Daoy (cell line): ENCODE measurements at places on chromosomes 12 and 14.

- peak; percentile 68 for DNase-seq
Observed at GRCh38 chr12:4379405-4379804, at the start of gene FGF23. Gene FGF23, minus strand, starts transcription at chr12:4379712. Its CDS starts 130 bp downstream, at chr12:4379582.

DNA sequence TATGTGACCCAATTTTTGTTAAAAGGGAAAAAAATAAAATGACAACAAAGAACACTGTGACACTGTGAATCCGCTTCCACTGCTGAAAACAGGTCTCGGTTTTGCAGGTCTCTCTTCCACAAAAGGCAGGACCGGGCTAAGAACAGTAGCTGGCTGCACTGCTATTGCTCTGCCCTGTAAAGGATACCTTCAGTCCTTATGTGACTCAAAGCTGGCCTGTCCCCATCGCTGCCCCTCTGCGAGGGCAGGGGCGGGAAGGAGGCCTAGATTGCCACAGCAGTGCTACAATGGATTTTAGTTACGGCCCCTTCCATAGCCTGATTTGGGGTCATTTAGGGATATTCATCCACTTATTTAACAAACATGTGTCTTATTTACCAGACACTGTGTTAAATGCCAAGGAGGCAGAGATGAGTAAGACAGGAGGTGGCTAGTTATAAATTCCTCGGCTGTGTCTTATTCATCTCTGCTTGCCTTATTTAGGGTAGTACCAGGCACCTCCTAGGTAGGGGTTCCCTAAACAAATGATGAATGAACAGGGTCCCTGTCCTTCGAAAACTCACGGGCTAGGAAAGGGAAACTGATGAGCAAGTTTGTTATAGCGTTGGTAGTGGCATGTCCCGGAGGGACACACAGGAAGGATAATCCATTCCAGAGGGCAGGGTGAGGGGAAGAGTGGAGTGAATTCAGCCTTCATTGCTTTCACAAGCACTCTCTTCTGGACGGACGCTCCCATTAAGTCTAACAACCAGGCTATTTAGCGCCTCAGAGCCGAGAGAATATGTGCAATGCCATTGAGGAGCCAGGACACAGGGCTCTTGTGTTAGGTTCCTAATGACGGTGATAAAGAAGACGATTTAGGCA is 73.3 kb downstream of the EID3 start:
- no peak for DNase-seq

GRCh38 chr12:47078733-47079467 is 521 bp upstream of the PCED1B start:
- DNase-seq = peak; percentile 71

- no peak for DNase-seq
Observed at GRCh38 chr14:32005628-32006027, 71.5 kb upstream of the ARHGAP5 start.

DNA sequence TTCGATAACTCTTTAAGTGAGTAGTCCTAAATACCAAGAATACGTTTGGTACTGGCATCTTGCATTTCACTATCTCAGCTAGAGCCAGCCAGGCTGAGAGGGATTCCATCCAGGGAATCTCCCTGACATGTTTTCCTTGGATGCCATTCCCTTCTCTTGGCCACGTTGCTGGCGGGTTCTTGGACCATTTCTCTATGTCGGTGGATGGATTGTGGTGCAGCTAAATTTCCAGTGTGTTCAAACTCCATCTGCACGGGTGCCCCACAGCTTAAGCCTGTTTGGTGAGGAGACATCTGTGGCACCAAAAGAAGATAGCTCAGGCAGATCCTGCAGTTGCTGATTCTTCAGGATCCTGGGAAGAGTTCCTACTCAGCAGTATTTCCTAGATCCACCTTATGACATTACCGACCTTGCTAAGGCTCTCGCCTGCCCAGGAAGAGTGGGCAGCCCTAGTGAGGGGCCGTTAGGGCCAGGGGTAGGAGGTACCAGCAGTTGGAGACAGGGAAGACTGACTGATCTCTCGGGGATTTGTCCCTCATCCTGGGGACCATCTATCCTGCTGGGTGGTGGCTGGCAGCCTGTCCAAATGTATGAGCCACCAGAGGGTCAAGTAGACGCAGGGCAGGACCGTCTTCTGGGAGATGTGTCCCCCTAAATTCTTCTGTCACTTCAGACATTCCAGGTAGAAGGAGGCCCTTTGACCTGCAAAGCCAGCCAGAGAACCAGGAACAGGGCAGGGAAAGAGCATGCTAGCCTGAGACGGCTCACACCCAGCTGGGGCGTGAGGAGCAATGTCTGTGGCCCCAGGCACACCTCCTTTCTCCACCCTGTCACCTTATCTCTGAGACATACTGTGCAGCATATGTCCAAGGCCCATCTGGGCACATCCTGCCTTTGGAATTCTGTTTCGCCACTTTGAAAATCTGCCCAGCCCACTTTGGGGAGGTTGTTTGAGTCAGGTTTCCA is 72.6 kb upstream of the CAPRIN2 start:
- no peak for DNase-seq

DNA sequence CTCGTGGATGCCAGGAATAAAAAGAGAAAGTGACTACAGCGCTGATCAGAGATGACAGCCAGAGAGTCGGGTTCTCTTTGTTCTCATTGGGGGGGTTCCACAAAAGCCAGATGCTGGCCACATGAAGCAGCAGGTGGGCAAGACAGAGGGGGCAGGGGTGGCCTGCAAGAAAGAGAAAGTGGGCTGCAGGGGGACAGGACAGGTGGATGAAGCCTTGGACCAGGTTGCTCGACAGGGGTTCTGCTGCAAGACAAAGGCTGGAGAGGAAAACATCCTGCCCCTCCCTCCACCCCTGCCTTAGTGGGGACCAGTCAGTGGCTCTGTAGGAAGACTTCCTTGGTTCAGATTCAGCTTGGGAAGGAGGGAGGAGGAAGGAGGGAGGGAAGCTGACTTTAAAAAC is 126.2 kb downstream of the KSR2 start:
- no peak for DNase-seq

- no peak for DNase-seq
Observed at GRCh38 chr12:24854908-24855307, 94.0 kb downstream of the BCAT1 start.

DNA sequence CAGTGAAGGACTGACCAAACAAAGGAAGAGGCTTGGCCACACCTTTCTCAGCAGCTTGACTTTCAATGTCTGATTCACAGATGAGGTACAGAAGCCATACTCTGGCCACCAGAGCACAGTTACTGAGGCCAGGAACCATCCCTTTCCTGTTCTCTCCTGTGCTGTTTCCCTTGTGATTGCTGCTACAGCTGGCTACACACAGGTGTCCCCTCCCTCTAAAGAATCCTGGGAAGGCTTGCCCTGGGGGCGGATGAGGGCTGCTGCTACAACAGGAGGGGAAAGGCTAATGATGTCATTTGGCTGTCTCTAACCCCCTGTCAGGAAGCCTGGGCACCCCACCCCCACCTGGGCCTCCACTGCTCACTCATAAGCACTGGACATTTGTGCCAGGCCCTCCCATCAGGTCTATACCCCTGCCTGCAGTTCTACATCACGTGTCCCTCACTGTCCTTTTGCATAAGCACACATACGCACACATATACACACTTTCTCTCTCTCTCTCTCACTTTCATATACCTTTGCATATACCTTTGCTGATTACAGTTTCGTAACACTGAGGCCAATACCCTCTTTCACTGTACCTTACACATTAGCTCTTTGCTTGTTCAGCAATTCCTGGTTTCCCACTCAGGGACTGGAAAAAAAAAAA is 41.4 kb downstream of the PRPF40B start:
- DNase-seq = peak; percentile 37

DNA sequence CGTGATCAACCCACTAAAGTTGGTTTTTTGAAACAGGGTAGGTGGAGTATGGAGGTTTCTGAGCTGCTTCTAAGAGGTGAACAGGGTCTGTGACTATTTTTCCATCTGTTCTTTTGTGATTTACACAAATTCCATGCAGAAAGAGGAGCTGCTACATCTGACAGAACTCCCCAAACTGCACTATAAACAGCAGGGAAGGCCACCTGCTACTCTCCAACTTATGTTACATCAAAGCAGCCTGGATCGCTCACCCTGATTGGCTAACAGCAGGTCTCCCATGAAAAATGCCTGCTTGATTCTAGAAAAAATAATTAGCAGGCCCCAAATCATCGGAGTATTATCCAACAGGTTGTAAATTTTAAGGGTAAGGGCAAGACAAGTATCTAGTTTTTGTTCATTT is 282.9 kb upstream of the FLRT2 start:
- DNase-seq = no peak

- DNase-seq = no peak
Observed at GRCh38 chr12:104799458-104799857, 158.6 kb downstream of the SLC41A2 start.

GRCh38 chr14:39773387-39774126 is 341.3 kb upstream of the FBXO33 start:
- no peak for DNase-seq

- DNase-seq = no peak
Observed at GRCh38 chr12:8465301-8465996, 9.7 kb downstream of the CLEC6A start.

DNA sequence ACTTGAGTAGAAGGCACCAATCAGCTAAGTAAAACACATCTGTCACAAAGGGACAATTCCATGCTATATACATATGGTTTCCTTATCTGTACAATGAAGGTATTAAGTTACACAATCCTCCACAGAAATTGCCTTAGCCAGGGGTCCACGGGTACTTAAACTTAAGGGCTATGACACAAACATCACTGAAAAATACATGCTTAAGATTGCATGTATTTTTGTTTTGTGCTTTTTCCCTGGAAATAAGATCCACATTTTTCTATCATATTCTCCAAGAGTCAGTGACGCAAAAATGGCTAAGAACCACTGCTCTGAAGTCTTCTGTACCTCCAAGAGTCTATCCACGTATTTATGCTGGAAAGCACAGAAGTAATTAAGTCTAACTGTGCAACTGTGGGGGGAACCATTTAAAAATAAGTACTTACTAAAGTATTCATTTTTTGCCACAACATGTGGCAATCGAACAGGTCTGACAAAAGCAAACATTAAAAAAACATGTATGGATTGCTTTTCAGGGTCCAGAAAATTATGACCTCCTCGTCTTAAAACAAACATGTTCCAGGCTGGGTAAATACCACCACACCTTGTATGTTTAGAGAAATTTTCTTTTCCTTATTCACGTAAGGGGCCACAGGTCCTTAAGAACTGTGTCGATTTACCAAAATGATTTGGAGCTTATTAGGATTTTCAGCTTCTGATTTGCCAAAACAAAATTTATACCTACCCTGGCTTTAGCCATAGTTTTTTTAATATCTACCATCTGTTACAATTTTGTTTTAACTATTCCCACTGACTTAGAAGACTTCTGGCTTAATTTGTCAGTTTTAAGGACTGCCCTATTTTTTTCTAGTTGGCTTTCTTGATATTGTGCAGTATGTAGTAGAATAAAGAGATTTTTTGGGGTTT is 2.8 kb downstream of the SLC38A2 start:
- no peak for DNase-seq

DNA sequence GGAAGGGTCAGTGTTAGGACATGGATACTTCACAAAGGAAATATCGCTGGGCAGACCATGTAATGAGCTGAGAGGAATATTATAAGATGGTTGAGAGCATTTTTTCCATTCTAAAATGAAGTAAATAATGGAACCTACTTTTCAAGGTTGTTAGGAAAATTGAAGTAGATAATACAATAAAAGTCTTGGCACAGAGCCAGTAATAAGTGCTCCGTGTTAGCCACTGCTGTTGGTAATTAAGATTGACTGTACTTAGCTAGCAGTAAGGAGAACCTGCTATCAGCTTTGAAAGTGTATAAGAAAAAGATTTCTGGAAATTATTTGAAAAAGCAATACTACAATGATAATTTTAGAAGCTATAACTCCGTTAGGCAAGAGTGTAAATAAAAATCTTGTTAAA is 77.6 kb downstream of the SCAF11 start:
- no peak for DNase-seq

DNA sequence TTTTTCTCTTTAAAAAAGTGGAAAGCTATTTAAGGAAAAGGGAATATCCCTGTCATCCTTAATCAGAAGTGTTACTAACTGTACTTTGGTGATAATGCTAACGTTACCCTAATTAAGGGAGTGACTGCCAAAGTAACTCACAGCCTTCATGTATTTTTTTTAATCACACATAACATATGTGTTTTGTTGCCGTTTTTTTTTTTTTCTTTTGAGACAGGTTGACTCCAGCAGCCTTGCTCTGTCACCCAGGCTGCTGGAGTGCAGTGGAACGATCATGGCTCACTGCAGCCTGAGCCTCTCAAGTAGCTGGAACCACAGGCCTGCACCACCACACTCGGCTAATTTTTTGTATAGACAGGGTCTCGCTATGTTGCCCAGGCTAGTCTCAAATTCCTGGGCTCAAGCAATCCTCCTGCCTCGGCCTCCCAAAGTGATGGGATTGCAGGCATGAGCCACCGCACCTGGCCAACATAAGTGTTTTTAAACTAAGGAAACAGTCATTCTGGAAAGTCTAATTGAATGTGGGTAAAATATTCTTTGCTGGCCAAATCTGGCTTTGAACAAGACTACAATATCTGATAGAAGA is 56.5 kb downstream of the HECTD4 start:
- no peak for DNase-seq

- DNase-seq = no peak
Observed at GRCh38 chr12:25755971-25756260, 202.6 kb upstream of the RASSF8 start.

DNA sequence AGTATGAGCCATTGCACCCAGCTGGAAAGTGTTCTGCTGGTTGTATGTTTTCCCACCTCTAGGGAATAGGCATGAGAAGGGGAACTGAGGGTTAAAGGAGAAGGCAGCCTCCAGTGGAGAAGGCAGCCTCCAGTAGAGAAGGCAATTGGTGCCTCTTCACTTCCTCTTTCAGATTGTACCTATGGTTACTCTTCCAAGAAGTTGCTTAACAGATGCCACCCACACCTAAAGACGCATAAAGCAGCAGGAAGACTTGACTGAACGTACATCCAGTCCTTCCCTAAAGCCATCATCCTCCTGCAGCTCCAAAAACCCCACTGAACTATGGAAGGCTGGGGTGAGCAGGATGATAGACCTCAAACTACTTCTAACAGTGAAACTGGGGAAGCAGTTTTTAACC is 13.1 kb downstream of the DPF3 start:
- DNase-seq = no peak

- DNase-seq = no peak
Observed at GRCh38 chr12:17097674-17098073, 491.7 kb upstream of the LMO3 start.
